OCI-LY7 (cell line): ENCODE measurements at places on chromosomes 13 and 19. TPM values are rescaled to one million over a fixed set of nuclear protein-coding genes. Genes with fewer than 3 reads are reported as not detected.

FKBP8 gene
- total RNA-seq: 189 and 201 TPM in 2 replicates

PTGIR gene
- total RNA-seq: not detected in 2 replicates

FFAR1 gene
- 9.8 and 11.6 TPM in 2 replicates for total RNA-seq

C3 gene
- total RNA-seq: 0.74 TPM in 1 of 2 replicates, not detected in the other

DCT gene
- total RNA-seq: not detected in 2 replicates

STXBP2 gene
- 121 and 138 TPM in 2 replicates for total RNA-seq

LRP3 gene
- total RNA-seq: not detected in 2 replicates

KCNK6 gene
- total RNA-seq: 5.4 and 6.9 TPM in 2 replicates

KIR2DL1 gene
- total RNA-seq: not detected in 2 replicates

CTXN1 gene
- 0.98 and 1.0 TPM in 2 replicates for total RNA-seq

LILRB4 gene
- total RNA-seq: 3.0 and 6.2 TPM in 2 replicates

PDE4C gene
- 0.77 and 1.4 TPM in 2 replicates for total RNA-seq

KCNN4 gene
- 39.3 and 40.0 TPM in 2 replicates for total RNA-seq

GADD45GIP1 gene
- total RNA-seq: 24.7 and 32.4 TPM in 2 replicates

PSG4 gene
- not detected in 2 replicates for total RNA-seq

UQCRFS1 gene
- total RNA-seq: 40.0 and 42.6 TPM in 2 replicates

RFPL4AL1 gene
- not detected in 2 replicates for total RNA-seq

SLC8A2 gene
- 0.36 and 0.59 TPM in 2 replicates for total RNA-seq

ATP12A gene
- total RNA-seq: not detected in 2 replicates

MRI1 gene
- total RNA-seq: 23.4 and 27.1 TPM in 2 replicates

SIN3B gene
- 44.7 and 45.4 TPM in 2 replicates for total RNA-seq

ADM5 gene
- 15.3 and 17.9 TPM in 2 replicates for total RNA-seq

EBI3 gene
- not detected in 2 replicates for total RNA-seq

CEACAM21 gene
- total RNA-seq: 52.5 and 56.0 TPM in 2 replicates

ZNF865 gene
- total RNA-seq: 11.3 and 13.0 TPM in 2 replicates

CASP14 gene
- total RNA-seq: not detected in 2 replicates

CYP4F2 gene
- not detected in 2 replicates for total RNA-seq

RGL3 gene
- total RNA-seq: 0.49 and 0.61 TPM in 2 replicates

KLF5 gene
- total RNA-seq: 0.29 and 1.1 TPM in 2 replicates

TMC4 gene
- not detected in 2 replicates for total RNA-seq

CEACAM3 gene
- not detected in 2 replicates for total RNA-seq

FAM83E gene
- 3.0 and 5.6 TPM in 2 replicates for total RNA-seq

CEACAM19 gene
- total RNA-seq: not detected in 2 replicates

CXCL17 gene
- not detected in 2 replicates for total RNA-seq

ADPRHL1 gene
- 5.1 and 6.2 TPM in 2 replicates for total RNA-seq

ADGRE3 gene
- not detected in 2 replicates for total RNA-seq

VMAC gene
- total RNA-seq: 6.0 and 7.9 TPM in 2 replicates

NEK5 gene
- total RNA-seq: 0.15 TPM in 1 of 2 replicates, not detected in the other

SIGLEC14 gene
- total RNA-seq: not detected in 2 replicates

TMEM255B gene
- total RNA-seq: 5.6 and 6.8 TPM in 2 replicates

CERS1 gene
- not detected in 2 replicates for total RNA-seq

SLC27A5 gene
- total RNA-seq: 29.4 and 29.8 TPM in 2 replicates

SPC24 gene
- total RNA-seq: 132 and 133 TPM in 2 replicates

BEST2 gene
- total RNA-seq: not detected in 2 replicates

LTBP4 gene
- total RNA-seq: 108 and 121 TPM in 2 replicates

ZNF492 gene
- not detected in 2 replicates for total RNA-seq

CCDC106 gene
- total RNA-seq: 29.0 and 30.9 TPM in 2 replicates

TEKTIP1 gene
- 7.0 and 9.7 TPM in 2 replicates for total RNA-seq

CGB3 gene
- total RNA-seq: not detected in 2 replicates

LAIR1 gene
- 3.9 and 4.3 TPM in 2 replicates for total RNA-seq

TICAM1 gene
- total RNA-seq: 26.7 and 28.9 TPM in 2 replicates

ICAM1 gene
- 13.4 and 13.5 TPM in 2 replicates for total RNA-seq

IL11 gene
- total RNA-seq: 0.46 and 0.55 TPM in 2 replicates

C19orf33 gene
- not detected in 2 replicates for total RNA-seq

CACNA1A gene
- total RNA-seq: 0.78 and 1.4 TPM in 2 replicates

IFNL1 gene
- total RNA-seq: not detected in 2 replicates
